Lower leg skin (tissue), 4 donors: ENCODE measurements at places on chromosomes 5 and 9. TPM values are rescaled to one million over a fixed set of nuclear protein-coding genes. Genes with fewer than 3 reads are reported as not detected.

ANKRD55 gene
- 0.32 TPM for total RNA-seq

ZNG1E gene
- total RNA-seq: 64.6 TPM

SLC27A6 gene
- total RNA-seq: 0.38 TPM

DNA sequence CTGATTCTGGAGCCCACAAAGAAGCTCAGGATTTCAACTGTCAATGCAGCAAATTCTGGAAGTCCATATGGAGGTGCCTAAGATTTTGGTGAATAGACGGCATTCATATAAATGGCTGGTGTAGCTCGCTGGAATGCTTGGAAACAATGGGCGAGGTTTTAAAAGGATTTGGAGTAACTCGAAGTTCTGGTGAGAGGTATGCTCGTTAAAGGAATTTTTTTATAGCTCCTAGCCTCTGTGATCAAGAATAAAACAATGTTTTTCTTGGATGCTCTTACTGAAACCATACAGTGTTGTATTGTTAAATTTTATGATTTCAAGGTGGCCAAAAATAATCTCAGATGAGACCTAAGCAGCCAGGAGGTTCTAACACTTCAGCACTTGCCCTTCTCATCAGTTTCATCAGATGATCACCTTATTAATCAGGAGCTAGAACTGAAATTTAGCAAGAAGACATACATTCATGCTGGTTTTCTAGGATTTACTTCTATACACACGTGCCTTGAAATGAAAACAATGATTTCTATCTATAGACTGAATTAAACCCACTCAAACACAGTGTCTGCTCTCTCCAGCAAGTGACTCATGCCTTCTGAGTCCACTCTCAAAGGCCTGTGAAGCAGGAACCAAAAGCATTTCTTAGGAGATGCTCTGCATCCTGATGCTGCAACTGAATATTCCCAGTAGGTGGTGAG lies 79.2 kb downstream of the OTULIN start:
- no peak for DNase-seq

MPDZ gene
- total RNA-seq: 11.4 TPM

GRCh38 chr9:94693485-94694204 lies 32.9 kb upstream of the AOPEP start:
- no peak for DNase-seq

- DNase-seq: no peak
These were observed 62.8 kb downstream of the ERBIN start for GRCh38 chr5:65989158-65989557.

GRCh38 chr9:89579741-89580385 lies 24.9 kb upstream of the GADD45G start:
- no peak for DNase-seq

ANKRD20A1 gene
- 1.0 TPM for total RNA-seq

DNA sequence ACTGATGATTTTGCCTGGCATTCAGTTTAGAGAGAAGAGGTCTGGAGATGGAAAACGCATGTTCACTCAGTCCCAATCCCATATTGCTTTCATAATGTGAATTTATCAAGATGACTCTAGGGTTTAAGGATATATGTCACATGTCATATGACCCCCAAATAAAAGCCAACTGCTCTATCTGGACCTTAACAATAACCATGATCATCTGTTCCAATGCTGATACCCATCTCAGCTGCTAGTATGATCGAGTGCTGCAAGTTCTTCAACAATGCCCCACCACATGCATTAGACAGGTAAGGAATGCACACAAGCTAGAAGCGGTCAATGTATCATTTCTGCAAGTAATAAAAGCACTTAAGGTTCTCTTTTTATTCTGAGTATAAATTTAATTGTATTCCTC lies 91.8 kb downstream of the OXCT1 start:
- DNase-seq: no peak

DNA sequence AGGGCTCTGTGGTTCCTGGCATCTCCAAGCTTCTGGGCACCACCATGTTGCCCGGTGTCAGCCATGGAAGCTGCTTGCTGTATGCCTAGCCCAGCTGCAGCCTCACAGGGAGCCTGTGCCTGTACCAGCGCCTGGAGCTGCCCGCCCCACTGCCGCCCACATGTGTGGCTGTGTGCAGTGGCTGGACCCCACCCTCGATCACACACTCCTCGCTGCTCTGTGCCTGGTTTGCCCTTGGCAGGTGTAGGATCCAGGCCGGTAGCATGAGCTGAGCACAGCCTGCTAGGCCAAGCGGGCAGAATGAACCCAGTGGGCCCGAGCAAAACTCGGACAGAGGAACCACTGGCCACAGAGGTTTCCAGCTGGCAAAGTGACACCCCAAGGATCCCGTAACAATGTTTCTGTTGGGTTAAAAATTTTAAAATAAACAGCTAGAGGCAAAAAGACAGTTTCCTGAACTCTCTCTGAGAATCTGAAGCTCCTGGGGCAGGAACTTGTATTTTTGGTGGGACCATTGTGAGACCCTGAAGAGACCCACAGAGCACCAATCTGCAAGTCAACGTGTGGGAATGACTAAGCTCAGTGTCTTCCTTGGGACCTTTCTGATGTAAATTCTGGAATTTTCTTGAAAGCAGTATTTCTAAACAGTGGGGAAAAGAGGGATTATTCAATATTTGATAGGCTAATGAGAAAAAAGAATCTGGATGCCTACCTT lies 73.1 kb upstream of the CCDC112 start:
- DNase-seq: no peak

GRCh38 chr5:173451651-173452050 lies 123.4 kb upstream of the STC2 start:
- no peak for DNase-seq
